Activated CD4-positive, alpha-beta T cell treated with anti-CD3 and anti-CD28 coated beads, Interleukin-2, amount 50 U/mL, for 4 hours (primary cell): ENCODE measurements at places on chromosomes 6 and 20.

GRCh38 chr6:8420031-8420588 is 15.2 kb downstream of the SLC35B3 start:
- DNase-seq: no peak

GRCh38 chr20:52643034-52643433 is 329.1 kb upstream of the TSHZ2 start:
- DNase-seq: no peak

- no peak for DNase-seq
These were observed 14.4 kb downstream of the MYB start for GRCh38 chr6:135195522-135195921.

DNA sequence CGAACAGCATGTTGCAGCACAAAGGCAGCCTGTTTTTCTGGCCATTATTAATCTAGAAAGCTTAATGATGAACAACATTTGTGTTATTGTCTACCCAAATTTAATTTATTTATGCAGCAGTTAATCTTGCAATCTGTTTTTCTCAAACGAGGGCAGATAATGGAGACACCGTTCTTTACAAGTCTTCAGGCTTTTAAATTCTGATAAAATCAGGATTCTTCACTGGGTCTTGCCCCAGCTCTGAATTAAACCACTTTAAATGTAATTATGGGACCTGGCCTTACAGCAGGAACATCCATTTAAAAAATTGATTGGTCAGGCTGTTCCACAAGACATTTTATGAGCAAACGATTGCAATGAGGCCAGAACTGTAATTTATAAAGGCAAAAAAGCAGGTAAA is 26.5 kb upstream of the INSM1 start:
- no peak for DNase-seq

- DNase-seq: no peak
These were observed 21.3 kb upstream of the MICB start for GRCh38 chr6:31476515-31477139.

- no peak for DNase-seq
These were observed 529.6 kb downstream of the ADGRB3 start for GRCh38 chr6:69164564-69165229.

- no peak for DNase-seq
These were observed 62.8 kb upstream of the KCNQ5 start for GRCh38 chr6:72559067-72559466.

DNA sequence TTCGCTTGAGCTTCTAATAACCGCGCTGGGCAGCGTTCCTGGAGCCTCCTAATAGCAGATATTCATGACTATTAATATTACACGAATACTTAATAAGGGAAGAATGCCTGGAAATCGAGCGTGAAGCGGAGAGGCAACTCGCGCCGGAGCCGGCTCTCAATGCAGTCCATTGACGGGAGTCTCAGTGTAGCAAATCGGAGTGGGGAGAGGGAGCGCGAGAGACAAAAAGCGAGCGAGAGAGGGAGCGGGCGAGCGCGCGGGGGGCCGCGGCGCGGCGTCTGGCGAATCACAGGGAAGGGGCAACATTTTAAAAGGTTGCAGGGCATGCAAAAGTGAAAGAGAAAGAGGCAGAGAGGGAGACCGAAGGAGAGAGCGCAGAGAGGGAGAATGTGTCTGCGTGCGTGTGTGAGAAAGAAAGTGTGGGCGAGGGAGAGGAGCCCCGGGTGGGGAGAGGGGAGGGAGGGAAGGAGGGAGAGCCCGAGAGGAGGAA is 2.9 kb downstream of the TFAP2A start:
- DNase-seq: peak; percentile 21

GRCh38 chr20:35828434-35828833 is 56.6 kb downstream of the PHF20 start:
- DNase-seq: no peak

DNA sequence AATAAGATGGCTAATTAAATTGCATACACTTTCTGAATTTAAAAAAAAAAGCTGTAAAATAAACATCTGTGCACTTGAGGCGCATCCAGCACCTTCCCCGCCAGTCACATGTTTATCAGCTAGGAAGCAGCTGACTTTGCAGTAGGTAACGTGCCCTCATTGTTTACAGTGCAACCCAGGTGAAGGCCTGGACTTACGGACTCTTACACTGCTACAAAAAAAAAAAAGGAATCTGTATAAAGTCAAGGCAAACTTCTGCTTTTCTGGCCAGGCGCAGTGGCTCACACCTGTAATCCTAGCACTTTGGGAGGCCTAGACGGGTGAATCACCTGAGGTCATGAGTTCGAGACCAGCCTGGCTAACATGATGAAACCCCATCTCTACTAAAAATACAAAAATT is 327.8 kb downstream of the CDH4 start:
- DNase-seq: no peak

- DNase-seq: no peak
These were observed 17.1 kb upstream of the MLN start for GRCh38 chr6:33820784-33821520.

GRCh38 chr6:150079604-150080003 is 10.7 kb upstream of the ULBP3 start:
- no peak for DNase-seq

GRCh38 chr6:119960456-119960855 is 610.9 kb upstream of the MAN1A1 start:
- no peak for DNase-seq

- no peak for DNase-seq
These were observed 358.5 kb upstream of the RUNX2 start for GRCh38 chr6:44969446-44970185.

DNA sequence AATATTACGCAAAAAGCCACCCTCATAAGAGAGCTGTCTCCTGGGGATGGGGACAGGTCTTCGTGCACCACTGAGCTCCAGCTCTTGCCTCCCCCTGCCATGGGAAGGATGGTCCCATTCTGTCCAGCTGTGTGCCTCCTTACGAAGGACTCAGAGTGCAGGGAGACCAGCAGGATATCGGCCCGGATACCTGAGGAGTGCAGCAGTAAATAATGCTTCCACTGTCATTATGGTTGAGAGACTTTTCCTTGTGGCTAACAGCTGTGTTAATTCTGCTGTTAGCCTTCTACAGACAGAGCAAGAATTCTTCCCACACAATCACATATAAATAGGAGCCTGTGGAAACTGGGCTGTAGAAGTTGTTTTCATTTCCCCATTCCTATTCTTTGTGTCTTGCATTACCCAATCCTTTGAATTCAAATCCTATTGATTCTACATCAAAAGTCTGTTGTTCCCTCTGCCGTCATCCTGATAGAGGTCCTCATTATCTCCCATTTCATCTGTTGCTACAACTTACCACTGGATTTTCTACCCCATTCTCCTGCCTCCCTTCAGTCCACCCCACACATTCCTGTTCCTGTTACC is 364.6 kb upstream of the SOX4 start:
- no peak for DNase-seq

DNA sequence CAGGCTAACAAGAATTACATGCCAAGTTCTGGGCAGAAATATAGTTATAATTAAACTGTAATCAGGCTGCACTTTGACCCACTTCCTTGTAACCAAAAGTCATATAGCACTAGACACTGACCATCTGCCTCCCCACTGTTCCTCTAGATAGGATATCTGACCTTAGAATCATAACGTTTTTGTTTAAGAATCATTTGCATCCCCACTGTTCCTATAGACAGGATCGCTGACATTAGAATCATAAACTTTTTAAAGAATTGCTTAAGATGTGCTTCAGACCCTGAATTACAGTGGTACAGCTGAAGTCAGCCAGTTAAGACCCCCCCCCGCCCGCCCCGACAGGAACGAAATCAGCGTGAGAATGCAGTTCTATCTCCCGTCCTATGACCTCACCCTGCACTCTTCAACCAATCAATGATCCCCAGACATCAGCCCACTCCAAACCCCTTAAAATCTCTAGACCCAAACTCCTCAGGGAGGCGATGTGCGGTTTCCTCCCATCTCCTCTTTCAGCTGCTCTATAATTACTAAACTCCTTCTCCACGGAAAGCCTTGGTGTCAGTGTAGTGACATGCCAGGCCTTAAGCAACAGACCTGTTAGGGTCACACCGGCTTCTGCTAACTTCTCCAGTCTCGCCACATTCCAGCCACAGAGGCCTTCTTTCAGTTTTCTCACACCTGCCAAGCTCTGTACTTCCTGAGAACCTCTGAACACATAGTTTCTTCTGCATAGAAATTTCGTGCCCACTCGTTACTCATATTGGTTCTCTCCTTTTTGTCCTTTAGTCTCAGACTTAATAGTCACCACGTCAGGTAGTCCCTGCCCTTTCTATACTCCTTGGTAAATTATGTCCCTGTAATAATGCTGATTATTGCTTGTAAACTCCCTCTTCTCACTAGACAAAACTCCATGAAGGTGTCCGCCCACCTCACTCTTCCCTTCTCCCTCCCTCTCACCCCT is 93.5 kb downstream of the DTNBP1 start:
- no peak for DNase-seq

DNA sequence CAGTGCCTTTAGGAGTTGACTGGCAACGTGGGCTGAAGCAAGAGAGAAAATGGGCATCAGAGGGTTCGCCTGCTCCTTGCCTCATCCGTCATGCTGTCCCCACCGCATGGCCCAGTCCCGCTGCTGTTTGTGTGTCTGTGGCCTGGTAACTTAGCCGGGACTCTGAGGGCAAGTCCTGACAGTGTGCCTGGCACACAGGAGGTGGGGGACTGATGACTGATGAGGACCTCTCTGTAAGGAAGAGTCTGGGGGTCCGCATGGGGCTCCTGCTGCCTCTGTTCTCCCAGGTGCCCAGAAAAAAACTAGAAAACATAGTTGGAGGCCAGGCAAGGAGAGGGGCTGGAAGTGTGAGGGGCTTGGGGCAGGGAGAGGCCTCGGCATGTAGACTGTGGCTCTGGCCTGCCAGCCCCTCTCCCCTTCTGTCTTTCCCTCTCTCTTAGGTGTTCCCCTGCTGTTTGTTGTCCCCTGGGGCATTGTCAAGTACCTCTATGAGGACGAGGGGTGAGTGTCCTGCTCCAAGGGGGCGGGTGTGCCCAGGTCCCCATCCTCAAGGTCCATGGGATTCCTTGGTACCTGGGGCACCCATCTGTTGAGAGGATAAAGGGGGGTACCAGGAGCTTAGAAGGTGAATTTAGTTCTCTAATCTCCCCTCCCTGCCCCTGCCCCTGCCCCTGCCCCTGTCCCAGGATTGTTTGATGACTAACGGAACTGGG is 29.5 kb downstream of the GLP1R start:
- DNase-seq: no peak

DNA sequence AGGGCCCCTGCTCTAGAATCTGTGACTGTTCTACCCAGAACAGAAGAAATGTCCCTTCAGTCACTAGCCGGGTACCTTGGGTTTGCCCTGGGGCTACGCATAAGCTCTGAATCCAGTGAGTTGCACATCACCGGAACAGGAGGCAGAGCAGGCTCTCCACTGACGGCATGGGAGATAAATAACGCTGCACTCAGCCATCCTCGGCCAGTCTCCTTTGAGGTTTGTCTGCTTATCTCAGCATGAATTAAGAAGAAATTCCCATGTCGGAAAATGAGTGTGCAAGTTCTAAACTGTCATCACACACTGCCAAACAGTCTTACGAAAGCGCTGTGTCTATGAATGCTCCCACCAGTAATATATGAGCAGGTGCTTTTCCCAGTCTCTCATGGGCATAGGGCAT is 90.8 kb downstream of the FAM50B start:
- DNase-seq: no peak

DNA sequence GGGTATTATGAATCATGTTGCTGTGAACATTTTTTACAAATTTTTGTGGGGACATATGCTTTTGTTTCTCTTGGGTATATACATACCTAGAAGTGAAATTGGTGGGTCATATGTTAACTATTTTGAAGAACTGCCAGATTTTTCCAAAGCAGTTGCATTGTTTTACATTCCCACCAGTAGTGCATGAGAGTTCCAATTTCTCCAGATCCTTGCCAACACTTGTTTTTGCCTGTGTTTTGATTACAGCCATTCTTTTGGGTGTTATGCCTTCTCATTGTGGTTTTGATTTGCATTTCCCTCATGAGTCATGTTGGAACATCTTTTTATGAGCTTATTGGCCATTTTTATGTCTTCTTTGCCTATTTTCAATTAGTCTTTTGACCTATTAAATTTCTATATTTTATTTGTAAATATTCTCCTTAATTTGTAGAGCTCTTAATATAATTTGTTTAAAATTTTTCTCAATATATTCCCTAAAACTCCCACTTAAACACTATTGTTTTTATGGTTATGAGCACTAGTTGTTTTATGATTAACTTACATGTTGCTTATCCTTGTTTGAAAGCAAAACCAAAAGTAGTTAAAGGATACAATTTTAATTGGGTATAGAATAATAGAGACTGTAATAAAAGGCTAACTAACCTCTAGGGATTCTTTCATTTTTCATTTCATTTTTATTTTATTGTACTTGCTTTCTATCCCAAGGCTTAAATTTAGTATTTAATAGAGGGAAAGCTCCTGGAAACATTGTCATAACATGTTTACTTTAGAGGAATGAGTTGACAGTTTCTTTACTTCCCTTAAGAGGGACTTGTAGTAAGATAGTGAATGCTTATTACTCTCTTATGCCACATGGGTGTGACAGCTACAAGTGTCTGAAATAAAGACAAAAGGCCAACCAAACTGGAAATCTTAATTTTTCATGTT is 5.5 kb downstream of the UBR2 start:
- DNase-seq: no peak

GRCh38 chr6:149851461-149852110 is 12.6 kb downstream of the LRP11 start:
- no peak for DNase-seq

DNA sequence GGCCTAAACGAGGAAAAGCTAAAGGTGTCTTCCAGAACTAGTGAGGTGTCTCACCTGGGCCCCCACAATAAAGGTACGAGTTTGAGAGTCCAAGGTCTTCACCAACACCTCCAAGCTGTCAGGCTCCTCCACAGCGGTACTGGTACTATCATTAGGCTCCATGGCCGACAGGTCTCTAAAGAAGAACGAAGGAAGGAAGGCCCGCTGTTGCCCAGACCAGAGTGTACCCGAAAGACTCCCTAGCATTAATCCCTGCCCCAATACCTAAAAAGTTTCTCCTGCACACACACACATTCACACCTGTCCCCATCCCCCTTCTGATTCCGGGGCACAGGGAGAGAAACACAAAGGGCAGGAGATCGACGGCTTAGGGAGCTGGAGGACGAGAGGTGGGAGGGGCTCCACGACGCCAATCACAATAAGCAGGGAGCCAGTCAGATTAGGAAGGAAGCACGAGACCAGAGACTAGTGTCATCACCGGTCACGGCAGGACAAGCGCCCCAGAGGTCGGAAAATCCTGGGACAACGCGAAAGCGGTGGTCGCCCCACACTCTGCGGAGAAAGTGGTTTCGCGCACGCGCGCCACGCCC is 764 bp downstream of the BAG6 start:
- DNase-seq: no peak

DNA sequence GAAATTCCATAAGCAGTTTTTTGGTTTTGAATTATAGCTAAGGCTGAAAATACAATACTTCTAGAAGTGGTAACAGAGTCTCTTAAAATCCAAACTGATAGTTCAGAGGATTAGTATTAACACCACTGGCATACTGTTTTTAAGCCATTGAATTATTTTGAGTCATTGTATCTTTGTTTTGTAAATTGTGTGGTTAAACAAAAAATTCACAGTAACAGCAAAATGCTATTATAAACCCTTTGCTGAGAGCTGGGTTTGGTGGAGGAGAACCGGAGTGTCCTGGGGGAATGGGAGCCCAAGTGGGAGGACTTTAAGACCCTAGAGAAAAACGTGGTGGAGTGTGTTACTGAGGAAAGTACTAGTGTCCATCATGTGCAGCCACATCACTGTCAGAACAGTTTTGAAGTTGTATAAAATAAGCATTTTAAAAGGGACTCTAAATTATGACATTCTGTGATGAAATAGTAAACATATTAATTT is 125.1 kb downstream of the LRRC1 start:
- DNase-seq: no peak
